ENCODE measurements at places on chromosomes 12 and 14.

GRCh38 chr12:4894019-4894418, 15.7 kb upstream of the KCNA1 start:
- no peak for DNase-seq

DNA sequence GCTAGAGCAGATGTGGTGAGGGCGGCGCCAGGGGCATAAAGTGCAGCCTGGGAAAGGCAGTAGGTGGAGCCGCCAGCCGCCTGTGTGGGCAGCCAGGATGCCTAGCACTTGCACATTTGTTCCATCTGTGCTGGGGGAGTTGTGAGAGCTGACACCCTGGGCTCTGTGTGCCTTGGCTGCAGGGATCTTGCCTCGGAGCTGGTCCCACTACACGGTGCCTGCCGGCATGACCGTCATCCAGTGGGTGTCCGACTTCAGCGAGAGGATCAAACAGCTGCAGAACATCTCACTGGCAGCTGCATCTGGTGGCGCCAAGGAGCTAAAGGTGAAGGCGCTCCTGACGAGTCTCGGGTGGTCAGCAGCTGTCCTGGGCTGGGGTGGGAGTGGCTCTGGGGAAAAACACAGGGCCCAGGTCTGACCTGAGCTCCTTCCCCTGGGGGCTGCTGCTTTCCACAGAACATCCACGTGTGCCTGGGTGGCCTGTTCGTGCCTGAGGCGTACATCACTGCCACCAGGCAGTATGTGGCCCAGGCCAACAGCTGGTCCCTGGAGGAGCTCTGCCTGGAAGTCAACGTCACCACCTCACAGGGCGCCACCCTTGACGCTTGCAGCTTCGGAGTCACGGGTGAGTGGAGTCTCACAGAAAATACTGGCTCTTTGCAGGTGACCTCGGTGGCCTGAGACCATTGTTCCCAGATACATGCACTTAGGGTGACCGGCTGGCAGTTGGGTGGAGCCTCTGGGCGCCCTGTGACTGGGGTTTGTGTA, 37.4 kb downstream of the HSP90AA1 start:
- DNase-seq, result no peak

GRCh38 chr12:122079532-122080081, 1.1 kb downstream of the MLXIP start:
- DNase-seq, result no peak

GRCh38 chr12:82596483-82596882, 90.2 kb upstream of the TMTC2 start:
- no peak for DNase-seq

GRCh38 chr14:37579274-37579673, 15.8 kb downstream of the FOXA1 start:
- no peak for DNase-seq

GRCh38 chr14:46058964-46059563, 592.5 kb downstream of the RPL10L start:
- no peak for DNase-seq

DNA sequence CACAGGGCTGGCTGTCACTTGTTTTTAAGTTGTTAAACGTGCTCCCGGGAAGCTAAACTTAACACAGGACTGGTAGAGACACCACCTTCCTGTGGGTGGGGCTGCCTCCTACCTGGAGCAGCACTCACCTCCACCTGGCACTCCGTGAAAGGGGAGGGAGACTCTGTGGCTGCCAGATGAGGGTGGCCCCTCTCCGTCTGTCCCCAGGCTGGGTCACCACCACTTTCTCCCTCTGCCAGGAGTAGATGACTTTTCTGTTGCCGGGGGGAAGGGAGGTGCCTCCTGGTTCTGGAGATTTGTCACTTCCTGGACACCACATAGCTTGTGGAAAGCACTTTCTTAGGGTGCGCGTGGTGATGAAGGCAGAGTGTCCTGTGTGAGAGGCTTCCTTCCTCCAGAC, 81.3 kb downstream of the WDR20 start:
- peak; percentile 28 for DNase-seq

GRCh38 chr14:55245657-55246268, 25.5 kb upstream of the FBXO34 start:
- no peak for DNase-seq

- DNase-seq, result no peak
These were observed 27.3 kb downstream of the SPTLC2 start for GRCh38 chr14:77589099-77589498.

- no peak for DNase-seq
These were observed 530.2 kb downstream of the RPS29 start for GRCh38 chr14:49056021-49056420.

DNA sequence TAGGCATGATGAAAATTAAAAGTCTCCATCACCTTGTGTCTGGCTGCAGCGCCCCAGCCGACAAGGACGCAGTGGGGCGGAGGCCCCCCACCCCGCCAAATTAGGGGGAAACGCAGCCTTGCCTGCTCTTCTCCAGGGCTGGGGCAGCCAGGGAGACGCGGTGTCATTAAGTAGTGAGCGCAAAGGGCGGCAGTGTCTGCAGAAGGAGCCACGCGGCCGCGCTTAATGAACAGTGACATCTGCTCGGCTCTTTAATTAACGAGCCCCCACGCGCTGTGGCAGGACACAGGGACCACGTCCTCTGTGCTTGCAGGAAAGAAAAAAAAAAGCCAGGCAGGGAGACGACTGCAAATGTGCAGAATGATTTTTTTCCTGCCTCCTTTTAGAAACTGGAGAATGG, 93.4 kb upstream of the NCOR2 start:
- DNase-seq, result no peak

DNA sequence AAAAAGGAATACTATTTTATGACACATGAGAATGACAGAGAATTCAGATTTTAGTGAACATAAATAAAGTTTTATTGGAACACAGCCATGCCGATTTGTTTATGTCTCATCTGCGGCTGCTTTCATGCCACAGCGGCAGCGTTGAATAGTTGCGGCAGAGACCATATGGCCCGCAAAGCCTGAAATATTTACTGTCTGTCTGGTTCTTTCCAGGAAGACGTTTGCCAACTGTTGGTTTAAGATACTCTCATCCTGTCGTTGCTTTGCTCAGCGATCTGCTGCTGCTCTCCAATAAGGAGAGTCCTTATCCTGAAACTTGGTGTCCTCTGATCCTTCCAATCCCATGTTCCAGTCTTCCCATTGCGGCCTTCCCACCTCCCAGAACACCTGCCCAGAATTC, 89.9 kb downstream of the SLC24A4 start:
- DNase-seq, result no peak

DNA sequence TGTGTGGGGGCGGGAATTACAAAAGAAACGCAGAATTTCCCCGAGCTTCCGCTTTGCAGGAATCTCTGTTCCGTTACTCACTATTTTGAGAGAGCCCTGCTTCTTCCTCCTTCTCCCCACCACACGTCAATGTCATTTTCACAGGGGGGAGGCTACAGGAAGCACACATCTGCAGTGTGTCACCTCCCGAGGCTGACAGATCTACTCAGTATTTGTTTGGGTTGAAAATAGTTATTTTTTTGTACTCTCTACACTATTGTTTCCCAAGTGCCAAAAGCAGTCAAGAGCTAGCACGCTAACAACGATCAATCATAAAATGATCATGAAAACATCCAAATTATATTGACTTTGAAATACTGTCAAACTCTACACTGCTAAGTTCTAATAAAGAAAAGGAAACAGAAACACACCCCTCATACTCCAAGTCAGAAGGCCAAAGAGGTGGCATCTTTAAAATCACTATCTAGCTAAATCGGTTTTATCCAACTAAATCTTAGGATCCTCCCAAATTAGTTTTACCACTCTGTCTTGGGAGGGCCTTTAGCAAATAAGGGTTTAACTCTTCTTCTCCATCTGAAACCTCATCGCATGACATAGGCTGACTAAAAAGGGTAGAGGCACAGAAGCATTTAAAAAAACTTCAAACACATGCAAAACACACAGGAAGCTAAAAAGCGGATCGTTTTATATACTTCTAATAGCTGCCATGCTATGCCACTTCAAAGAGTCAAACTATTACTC, 51.8 kb downstream of the FOXN3 start:
- DNase-seq, result peak; percentile 66

- no peak for DNase-seq
These were observed 1.8 kb downstream of the SRRM4 start for GRCh38 chr12:118982984-118983761.

DNA sequence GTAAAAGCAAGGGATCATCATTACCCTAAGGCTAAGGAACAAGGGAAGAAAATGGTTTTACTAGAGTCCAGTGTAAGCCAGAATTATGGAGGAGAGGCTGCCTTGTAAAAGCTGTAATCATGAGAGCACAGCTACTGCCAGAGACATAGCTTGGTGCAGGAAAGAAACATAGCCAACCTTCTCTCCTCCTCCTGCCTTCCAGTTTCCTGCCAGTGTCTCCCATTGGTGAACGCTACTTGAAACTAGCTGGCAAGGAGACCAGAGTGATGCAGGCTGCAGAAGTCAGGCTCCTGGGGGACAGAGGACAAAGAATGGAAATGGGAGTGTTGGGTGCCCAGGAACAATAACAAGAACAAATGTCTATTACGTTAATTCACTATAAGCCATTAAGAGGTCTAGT, 158.5 kb downstream of the NELL2 start:
- DNase-seq, result no peak

DNA sequence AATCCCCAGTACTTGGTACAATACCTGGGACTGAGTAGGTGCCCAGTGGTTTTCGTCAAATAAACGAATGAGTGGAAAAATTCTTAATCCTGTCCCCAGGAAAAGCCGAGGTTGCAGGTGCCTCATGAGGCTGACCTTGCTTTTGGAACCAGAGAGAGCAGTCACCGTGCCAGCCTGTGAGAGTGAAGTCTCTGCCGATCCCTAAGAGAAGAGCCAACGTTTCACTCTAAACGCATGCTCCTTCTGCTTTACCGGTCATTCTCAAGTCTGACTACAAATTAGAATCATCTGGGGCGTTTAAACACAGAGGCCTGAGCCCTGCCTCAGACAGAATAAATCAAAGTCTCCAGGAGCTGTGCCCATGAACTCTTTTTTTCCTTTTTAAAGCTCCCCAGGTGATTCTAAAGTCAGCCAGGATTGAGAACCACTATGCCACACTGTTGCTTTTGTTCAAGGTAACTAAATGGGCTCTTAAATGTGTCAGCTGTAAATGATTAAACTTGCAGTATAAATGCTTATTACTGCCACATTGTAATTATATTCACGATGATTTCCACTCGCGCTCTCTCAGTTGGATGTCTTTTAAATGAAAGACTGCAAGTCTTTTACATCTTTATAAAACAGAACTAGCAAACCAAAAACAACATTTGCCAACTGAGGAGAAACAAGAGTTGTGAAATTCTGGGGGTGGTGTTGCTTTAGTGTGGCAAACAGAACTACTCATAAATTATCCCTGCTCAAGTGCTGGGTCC, 26.9 kb downstream of the TCP11L2 start:
- DNase-seq, result no peak

GRCh38 chr12:71243370-71243769, 85.6 kb upstream of the TSPAN8 start:
- DNase-seq, result no peak

DNA sequence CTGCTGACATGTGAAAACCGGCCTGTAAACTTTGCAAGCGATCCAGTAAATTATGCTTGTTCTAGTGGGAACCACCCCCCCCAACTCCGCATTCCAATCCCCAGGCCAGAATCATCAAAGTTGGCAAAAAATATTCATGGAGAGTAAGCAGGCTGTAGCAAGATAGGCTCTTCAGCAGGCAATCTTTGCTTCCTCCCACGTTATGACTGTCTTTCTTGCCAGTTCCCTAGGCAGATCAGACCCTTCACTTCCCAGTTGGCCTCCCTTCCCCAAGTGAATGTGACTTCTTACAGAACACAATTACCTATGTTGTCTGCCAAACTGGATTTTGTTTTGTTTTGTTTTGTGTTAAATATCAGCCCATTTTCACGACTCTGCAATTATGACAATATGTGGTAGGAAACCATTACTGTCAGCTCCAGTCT, 1.2 kb upstream of the PTGER2 start:
- no peak for DNase-seq

DNA sequence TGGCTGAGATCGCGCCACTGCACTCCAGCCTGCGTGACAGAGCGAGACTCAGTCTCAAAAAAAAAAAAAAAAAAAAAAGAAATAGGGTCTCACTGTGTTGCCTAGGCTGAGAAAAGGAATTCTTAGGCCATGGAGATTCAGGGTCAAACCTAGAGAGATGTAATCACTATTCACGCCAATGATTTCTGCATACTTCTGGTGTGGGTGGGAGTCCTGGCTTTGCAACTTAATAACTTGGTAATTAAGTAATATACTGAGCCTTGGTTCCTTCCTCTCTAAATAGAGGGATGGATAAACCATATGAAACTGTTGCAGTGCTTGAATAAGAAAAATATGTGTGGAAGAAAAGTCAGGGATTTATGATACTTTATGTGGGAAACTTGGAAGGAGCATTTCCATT, 2.7 kb downstream of the ZNF410 start:
- DNase-seq, result no peak

- peak; percentile 65 for DNase-seq
These were observed 33.7 kb downstream of the ITPK1 start for GRCh38 chr14:93081876-93082570.

DNA sequence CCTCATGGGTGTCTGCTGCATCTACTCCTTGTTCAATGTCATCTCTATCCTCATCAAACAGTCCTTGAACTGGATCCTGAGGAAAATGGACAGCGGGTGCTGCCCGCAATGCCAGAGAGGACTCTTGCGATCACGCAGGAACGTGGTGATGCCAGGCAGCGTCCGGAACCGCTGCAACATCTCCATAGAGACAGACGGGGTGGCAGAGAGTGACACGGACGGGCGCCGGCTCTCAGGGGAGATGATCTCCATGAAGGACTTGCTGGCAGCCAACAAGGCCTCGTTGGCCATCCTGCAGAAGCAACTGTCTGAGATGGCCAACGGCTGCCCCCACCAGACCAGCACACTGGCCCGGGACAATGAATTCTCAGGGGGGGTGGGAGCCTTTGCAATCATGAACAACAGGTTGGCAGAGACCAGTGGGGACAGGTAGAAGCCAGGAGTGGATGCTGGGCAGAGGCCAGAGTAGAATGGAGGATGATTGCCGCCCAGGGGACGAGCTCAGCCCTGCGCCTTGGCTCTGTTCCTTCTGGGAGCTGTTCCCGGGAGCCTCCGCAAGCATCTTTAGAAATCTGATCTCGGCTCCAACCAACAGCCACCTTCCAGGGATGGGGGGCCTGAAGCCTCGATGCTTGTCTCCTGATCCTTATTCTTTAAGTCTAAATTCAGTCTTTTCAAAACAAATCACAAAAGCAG, 71.6 kb upstream of the PSMC1 start:
- no peak for DNase-seq

DNA sequence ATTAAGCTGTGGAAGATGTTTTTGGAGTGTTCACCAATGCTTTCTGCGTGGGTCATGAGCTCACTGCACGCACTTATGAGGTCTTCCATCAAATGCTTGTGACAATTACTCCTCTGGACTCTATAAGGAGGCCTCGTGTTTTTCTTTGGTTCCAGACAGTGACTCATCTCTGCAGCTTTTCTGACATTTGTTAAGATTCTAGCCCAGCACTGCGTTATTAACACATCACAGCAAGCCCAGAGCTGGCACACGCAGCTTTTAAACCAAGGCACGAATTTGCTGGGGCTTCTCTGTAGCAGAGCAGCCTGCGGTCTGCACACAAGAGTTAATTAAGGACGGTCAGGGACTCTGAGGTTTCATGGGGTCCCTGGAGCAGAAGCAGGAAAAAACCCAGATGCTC, 16.9 kb downstream of the MEG3 start:
- DNase-seq, result no peak

All from activated T-cell treated with anti-CD3 and anti-CD28 coated beads, Interleukin-2, amount 50 U/mL, for 48 hours (primary cell).